NCI-H226 (cell line): ENCODE measurements at places on chromosomes 2 and 18.

DNA sequence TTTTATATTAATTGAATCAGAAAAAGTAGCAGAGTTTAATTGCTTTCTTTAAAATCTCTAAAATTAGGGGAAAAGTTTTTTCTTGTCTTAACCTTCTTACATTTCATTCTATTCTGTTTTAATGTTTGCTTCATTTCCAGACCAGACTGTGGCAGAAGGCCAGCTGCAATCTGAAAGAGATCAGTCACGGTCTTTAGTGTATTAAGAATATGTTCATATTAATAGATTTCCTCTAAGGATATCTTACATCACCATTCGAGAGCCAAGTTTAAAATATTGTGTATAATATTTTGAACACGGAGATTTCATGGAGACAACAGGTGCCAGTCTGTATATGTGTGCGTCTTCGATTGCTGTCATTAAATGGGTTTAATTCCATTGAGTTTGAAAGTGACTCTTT is 230.9 kb upstream of the ZSWIM2 start:
- no peak for DNase-seq

- no peak for DNase-seq
Measured at GRCh38 chr2:120828829-120829632, 93.4 kb downstream of the GLI2 start.

- DNase-seq, result no peak
Measured at GRCh38 chr2:109448207-109448606, 165.6 kb downstream of the SEPTIN10 start.

DNA sequence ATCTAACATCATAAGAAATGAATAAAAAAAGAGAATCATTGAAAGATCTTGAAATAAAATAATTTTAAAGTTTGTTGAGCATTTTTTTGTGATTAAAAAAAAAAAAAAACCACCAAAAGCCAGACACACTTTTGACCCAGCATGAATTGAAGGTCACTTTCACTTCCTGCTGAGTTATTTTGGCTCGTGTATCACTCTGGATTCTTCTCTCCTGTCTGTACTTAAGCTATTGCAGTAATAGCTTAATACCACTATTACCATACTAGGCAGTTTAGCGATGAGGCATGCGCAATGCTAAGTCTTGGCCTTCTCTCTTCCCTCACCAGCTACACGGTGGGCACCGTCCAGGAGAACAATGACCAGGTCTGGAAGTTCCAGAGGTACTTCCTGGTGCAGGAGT is 54.5 kb upstream of the SPP2 start:
- no peak for DNase-seq

- no peak for DNase-seq
Measured at GRCh38 chr2:39020383-39020782, 100.5 kb downstream of the SOS1 start.

DNA sequence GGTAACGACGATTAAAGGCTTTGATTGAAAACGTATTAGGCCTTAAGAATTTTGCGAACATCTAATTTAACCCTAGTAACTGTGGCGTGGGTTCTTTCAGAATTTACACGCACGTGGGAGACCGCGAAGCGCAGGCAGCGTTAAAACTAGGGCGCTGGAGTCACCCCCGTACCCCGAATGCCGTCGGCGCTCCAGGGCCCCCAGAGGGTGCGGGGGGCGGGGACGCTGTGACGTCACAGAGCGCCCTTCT is 673 bp upstream of the SMCHD1 start:
- no peak for DNase-seq

- no peak for DNase-seq
Measured at GRCh38 chr18:42185486-42185885, 230.5 kb downstream of the PIK3C3 start.

DNA sequence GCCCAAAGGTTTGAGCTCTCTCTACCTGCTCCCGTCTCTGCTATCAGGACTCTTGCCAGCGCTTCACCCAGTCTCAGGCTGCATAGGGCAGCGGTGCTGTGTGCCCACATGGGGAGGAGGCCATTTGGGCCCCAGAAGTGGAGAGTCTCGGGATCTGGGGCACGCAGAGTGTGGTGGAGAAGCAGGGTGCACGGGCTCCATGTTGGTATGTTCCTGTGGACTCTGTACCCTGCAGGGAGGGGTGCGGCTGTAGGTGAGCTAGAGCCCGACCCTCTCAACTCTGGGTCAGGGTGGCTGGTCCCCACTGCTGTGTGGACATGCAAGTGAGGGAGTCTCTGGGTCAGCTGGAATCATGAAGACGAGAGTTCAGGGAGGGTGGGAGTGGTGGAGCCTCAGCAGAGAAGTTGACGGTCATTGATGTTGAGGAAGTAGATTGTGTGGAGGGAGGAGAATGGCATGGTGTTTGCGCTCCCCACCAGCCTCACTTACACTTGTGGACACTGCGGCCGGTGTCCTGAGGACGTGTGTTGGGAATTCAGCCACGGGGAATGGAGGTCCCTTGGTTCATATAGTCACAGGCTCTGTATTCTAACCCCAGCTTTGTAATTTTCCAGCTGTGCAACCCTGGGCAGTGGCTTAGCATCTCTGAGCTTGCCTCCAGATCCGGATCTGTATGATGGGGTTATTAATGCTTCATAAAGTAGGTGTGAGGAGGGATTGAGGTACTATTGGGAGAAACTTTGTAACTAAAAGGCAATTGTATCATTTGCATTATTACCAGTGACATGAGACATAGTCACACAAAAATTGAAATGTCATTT is 840 bp upstream of the PSD4 start:
- DNase-seq, result no peak

DNA sequence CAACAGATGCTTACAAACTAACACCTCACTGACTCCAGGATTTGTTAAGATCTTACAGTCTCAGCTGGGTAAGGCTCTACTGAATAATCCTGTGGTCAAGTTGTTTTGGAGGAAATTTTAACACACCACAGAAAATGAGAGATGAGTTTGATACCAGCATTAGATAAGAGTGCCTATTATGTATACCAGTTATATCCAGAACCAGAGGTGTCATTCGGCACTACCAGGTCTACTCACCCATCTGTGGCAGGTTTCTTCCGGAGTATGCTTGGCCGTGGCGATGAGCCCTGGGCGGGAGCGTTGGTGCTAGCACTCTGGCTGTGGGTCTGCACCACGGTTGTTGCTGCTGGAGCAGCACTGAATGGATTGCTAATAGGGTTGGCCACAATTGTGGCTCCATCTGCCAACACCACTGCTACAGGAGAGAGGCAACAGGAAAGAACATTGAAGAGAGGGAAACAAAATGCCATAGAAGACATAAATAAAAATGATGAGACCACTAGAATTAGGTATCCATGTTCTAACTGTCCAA is 41.2 kb downstream of the SAP130 start:
- DNase-seq, result no peak

GRCh38 chr2:75573145-75573878 is 12.6 kb upstream of the EVA1A start:
- no peak for DNase-seq

GRCh38 chr18:79465392-79465991 is 69.8 kb downstream of the NFATC1 start:
- DNase-seq, result no peak

DNA sequence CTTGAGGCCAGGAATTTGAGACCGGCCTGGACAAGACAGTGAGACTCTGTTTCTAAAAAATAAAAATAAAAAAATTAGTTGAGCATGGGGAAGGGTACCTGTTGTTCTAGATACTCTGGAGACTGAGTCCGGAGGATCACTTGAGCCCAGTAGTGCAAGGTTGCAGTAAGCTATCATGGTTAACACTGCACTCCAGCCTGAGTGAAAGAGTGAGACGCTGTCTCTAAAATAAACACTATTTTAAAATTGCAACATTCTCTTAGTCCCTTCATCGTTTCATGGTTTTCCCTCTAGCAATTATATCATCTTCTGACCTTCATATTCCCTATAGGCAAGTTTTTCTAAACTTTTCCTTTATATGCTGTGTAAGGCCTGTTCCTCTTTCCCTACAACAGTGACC is 248.5 kb downstream of the VAPA start:
- DNase-seq, result no peak

DNA sequence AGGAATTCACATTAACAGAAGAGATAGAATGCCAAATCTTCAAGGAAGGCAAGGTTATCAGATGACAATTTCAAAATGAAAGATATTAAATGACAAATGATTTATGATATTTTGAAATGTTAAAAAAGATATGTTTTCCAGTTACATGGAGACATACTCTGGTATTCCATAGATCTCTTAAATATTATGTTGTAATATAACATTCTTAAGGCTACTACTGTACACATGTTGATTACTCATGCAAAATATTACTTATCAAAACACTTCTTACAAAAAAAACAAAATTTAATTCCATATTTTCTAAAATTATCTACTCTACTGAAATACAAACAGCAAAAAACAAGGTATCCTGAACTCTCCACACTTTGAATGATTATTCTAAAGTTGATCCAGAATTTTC is 22.9 kb downstream of the RTTN start:
- DNase-seq, result peak; percentile 18

GRCh38 chr2:112889976-112890375 is 21.0 kb upstream of the IL37 start:
- DNase-seq, result no peak

DNA sequence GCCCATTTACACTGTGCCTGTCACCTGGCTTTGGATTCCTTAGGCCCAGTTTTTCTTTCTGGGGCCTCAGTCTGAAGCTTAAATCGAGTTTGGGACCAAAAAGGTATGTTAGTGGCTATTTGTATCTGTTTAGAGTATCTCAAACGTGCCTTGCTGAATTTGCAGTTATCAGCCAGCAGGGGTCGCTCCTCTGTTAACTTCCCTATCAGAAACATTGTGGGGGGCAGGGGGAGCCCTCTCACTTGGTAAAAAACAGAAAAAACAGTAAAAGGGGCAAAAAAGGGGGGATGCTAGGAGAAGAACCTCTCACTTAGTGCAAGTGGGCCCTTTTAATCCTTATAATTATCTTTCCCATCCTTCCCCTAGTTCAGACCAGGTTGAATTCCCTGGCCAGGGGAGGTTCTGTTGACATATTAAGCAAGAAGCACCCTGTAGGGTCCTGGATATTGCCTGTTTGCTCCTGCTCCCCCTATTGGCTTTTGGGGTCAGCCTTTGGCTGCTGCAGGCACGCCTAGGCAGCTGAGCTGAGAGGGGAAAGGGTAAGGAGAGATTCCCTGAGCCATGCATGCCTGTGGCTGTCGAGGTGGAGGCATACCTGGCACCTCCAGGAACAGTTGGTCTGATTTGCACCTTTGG is 8.8 kb upstream of the IFIH1 start:
- DNase-seq, result no peak

DNA sequence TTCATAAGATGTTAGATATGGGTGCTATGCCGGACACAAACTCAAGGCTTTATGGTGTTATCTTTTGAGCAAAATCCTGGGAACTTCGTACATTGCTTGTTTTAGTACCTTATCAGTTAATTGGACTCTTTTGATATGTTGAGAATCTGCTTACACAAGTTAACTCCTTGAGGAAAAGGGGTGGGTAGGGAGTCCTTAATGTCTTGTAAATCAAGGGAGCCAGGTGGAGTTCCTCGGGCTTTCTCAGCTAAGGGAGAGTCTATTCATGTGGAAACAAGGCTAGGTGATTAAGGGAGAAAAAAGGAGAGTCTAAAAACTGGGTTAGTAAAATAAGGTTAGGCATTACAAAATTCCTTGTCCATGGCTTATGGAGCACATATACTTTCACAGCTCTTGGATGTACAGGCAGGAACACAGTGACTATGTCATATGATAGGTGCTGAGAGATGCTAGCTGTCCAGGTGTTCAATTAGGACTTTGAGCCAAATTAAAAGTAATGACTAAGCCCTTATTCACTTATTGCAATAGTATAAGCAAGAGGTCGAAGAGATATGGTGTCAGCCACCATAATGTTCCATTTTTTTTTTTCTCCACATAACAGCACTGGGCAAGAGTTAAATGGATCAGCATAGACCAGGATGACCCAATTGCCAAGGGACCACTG is 59.5 kb upstream of the DYNAP start:
- no peak for DNase-seq

DNA sequence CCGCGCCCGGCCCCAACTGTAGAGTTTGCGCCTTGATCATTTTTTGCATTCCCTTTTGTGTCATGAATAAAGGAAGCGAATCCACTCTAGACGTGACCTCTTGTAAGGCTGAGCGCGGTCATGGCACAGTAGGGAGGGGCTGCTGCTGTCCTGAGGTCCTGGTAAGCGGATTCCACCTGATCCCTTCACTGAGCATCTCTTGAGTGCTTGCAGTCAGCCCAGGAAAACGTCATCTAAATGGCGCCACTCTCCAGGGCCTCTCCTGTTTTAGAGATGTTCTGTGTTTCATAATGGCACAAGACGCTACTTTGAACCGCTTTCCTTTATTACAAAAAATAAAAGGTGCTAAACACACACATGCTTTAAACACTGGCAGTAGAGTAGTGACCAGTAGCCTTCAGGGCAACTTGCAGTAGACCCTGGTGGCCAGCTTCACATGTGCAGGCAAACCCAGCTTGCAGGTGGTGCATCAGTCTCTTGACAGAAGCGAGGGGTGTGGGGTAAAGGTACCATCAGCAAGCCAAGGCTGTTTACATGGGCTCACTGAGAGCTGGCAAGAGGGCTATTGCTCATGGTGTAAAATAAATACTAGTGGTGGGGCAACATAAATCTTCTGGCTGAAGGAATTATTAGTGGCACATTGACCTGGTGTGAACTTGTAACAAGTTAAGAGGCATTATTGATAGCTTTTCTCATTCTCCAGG is 43.0 kb upstream of the ACKR3 start:
- DNase-seq, result no peak

DNA sequence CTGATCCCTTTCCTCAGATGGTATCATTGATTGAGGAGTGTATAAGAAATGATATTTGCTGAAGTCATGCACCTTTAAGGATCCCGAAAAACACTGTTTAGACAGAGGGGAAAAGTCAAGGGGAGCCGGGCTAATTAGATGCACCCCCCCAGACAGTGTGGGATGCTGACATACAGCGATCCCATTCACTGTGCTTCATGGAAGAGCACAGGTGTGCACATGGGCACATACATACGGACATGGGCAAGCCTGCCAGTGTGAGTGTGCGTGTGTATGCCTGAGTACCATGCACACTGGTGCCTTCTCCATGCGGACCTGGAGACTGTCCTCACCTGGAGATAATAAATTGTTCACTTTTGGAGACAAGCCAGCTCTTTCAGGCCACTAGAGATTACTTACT is 22.6 kb downstream of the MEIS1 start:
- DNase-seq, result no peak

DNA sequence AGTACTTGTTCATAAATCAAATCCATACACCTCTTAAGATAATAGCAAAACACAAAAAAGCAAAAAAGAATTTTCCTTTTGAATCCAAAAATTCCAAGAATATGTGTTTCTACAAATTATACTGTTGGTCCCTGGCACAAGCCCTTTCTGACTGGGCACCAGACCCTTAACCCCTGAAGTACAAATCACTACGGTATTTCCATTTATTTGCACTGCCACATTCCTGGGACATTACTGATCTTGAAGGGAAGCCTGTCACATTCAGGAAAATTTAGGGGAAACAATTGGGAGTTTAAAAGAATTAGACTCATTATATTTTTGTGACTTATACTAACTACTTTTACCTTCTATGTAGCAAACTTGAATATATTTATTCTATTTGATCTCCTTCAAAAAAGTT is 98.8 kb downstream of the ZNF521 start:
- DNase-seq, result no peak

GRCh38 chr2:24840164-24840869 is 47.1 kb downstream of the CENPO start:
- DNase-seq, result no peak
